Stimulated activated CD8-positive, alpha-beta memory T cell treated with anti-CD3 and anti-CD28 coated beads, Interleukin-7, amount 100 ng/mL, for 48 hours (primary cell): ENCODE measurements at places on chromosomes 1 and 21.

DNA sequence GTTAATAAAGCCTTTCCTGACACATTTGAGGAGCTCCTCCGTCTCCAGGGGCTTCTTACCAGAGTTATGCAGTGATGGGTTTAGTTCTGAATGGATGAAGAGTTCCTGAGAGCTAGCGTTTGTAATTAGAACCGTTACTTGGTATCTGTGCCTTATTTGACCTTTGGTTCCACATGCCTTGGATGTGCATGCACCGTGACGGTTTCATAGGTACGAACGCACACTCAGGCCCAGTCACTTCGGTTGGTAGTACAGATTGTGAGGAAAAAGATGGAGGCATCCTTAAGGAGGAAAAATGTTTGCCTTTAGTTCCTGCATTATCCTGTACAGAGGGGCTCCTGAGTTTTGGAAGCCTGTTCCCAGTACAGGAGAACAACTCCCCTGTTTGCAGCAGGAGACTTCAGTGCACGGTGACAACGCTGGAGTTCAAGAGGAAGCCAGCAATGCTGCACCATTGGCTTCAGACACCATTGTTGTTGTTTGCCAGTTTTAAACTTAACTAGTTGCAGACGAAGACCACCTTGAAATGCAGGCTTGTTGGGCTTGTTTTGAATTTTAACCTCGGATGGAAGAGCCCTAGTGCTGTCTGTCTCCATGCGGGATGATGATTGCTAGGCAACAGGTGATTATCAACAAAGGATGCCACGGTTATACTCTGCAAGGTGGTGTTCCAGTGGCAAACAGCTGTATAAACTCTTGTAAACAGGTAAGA is 8.2 kb downstream of the RBM15 start:
- no peak for DNase-seq

DNA sequence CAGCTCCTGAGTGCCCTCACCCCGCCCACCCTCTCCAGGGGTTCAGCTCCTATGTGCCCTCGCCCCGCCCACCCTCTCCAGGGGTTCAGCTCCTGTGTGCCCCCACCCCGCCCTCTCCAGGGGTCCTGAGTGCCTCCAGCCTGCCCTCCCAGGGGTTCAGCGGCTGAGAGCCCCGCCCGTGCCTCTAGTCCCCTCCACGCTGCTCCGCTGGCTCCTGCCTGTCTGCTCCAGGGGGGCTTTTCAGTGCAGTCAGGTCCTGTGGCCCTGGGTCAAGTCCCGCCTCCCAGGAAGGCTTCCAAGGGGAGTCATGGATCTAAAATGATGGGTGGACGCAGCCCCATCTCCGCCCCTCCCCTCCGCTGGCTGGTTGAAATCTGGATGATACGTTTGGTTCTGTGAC is 33.8 kb downstream of the SLX9 start:
- no peak for DNase-seq

DNA sequence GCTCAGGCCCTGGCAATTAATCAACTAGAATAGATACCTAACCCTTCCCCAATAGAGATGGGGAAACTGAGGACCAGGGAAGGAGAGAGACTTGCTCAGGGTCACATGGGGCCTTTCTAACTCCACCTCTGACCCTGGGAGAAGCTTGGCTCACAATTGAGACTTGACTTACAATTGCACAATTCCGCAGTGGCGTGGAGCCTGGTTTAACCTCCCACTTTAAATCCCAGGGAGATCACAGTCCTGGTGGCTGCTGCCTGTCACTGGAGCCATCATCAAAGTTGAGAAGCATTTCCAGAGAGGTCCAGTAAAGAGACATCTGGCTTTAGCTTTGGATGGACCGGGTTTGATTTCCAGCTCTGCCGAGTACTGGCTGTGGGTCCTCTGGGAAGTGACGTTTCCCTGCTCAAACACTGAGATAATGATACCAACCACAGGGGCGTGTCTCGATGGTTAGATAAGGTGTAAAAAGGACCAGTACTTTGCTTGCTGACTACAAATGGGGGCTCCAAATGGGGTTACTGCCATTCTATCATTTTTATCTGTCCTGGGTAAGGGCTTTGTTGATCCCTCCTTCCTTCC is 39.3 kb downstream of the TRIM62 start:
- no peak for DNase-seq

DNA sequence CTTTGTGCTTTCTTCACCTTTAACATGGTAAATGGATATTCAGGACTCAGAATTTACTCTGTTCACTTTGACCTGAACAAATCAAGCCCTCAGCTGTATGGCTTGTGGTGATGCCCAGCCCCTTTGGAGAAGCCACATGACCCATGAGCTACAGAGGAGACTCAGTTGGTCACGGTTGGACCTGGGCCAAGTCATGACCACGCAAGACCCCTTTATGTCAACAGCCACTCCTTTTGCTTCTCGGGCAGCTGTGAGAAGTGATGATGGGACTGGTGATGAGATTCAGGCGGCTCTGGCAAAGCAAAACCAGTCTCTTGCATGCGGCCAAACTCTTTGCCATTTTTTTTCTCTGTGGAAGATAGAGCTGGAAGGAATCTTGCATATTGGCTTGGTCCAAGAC is 96.5 kb upstream of the AJAP1 start:
- DNase-seq = no peak

GRCh38 chr1:111454859-111455641 is 5.8 kb downstream of the ATP5PB start:
- DNase-seq = no peak

- DNase-seq = peak; percentile 41
These were observed 12.7 kb upstream of the C1orf167 start for GRCh38 chr1:11749203-11749689.

GRCh38 chr1:77446841-77447555 is 165.2 kb downstream of the AK5 start:
- no peak for DNase-seq

GRCh38 chr1:17700945-17701810 is 54.0 kb upstream of the ACTL8 start:
- DNase-seq = no peak

GRCh38 chr1:89876463-89876862 is 55.6 kb downstream of the LRRC8D start:
- no peak for DNase-seq

- DNase-seq = no peak
These were observed 128.0 kb downstream of the HMCN1 start for GRCh38 chr1:185862235-185862634.

GRCh38 chr1:206770531-206771337 is at the start of gene IL19:
IL19 (plus strand) TSS chr1:206770773; CDS start chr1:206836663, 65,890 bp downstream.
- DNase-seq = no peak

- no peak for DNase-seq
These were observed 364.2 kb upstream of the ST6GALNAC5 start for GRCh38 chr1:76503100-76503499.

- DNase-seq = no peak
These were observed 107.2 kb upstream of the VAV3 start for GRCh38 chr1:108072212-108072611.

- DNase-seq = no peak
These were observed 31.1 kb downstream of the CD160 start for GRCh38 chr1:145750426-145750825.

DNA sequence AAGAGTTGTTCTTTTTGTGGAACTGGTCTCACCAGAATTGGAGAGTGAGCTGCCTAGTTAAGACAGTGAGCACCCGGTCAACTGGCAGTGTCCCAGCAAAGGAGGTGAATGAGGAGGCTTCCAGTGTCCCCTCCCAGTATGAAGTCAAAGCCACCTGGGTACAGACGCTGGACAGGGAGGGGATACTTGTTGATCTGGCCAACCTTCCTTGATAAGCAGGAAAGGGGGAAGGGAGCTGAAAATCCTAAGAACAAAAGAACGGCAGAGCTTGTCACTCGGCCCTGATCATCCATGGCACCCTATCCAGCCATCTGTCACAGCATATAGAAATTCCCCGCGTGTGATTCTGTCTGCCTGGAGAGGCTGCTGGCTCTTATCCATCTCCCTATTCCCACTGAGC is 91.5 kb downstream of the SSBP3 start:
- DNase-seq = no peak

DNA sequence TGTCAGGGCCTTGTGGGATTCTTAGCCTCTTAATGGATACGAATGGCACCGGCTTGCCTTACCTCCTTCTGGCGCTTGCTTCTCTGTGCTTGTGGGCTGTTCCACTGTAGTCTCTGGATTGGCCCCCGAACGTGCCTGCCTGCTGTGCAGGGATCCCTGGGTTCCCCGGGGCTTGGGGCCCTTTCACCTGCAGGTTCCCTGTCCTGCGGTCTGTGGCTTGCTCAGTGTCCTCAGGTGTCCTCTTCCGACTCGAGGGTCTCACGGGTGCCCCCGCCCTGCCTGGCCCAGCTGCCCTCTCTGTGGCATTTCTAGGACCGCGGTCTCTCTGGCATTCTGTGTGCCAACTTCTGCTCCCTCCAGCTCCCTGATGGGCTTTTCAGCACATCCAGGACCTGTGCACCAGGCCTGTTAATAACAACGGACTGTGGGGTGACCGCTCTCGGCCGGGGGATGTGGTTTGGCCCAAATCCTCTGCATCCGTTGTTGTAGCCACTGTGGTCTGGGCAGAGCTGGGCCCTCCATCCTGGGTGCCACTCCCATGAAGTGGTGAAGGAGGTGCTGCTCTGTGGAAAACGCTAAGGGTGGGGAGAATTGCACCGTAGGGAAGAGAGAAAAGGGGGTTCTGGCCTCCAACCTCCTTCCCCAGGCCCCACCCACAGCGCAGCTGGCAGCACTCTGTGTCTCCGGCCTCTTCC is 12.4 kb downstream of the COL18A1 start:
- DNase-seq = no peak

DNA sequence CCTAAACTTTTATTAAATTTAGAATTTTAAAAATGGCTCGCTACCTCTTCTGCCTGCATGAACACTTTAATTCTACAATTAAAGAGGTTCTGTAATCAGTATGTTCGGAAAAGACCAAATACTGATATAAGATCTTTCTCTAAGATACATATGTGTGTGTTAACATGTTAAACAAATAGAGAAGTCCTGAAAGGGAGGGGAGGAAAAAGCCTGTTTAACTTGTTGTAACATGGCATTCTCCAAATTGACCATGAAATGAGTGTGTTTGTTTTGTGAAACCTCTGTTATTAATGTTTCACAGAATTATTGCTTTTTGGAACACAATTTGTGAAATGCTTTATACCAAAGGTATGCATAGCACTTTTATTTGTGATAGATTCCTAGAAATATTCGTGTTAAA is 77.0 kb downstream of the MARK1 start:
- DNase-seq = no peak

- DNase-seq = no peak
These were observed 111.3 kb downstream of the TGFBR3 start for GRCh38 chr1:91774520-91775203.

DNA sequence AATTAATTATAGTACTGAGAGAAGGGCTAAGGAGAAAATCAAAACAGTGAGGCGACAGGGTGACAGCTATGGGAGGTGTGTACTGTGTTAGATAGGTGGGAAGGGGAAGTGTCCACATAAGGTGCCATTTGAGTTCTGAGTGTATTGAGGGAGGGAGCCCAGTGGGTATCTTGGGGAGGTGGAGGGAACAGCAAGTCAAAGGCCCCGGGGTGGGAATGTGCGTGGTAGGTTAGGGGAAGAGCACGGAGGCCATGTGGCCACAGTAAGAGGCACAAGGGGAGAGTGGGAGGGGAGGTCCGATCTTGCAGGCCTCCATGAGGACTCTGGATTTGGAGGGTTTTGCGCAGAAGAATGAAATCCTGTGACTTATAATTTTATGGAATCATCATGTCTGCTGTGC is 3.0 kb upstream of the XKR8 start:
- no peak for DNase-seq

DNA sequence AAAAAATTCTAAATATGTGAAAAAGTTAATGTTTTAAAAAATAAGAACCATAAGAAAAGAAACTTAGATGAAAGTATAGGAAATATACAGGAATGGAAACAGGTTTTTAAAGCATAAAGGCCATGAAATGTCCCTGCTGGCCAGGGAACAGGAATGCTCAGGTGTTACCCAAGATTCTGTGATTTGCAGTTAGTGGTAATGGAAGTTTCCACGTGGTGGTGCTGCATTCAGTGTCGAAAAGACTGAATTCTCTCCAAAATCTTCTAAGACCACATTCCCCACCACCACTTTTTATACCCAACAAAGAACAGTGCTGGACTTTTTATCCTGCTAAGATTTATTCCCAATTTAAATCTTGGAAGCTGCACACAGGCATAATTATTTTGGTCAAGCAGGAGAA is 126.2 kb downstream of the PRRX1 start:
- no peak for DNase-seq

- no peak for DNase-seq
These were observed 8.8 kb upstream of the JAK1 start for GRCh38 chr1:64975127-64975526.

DNA sequence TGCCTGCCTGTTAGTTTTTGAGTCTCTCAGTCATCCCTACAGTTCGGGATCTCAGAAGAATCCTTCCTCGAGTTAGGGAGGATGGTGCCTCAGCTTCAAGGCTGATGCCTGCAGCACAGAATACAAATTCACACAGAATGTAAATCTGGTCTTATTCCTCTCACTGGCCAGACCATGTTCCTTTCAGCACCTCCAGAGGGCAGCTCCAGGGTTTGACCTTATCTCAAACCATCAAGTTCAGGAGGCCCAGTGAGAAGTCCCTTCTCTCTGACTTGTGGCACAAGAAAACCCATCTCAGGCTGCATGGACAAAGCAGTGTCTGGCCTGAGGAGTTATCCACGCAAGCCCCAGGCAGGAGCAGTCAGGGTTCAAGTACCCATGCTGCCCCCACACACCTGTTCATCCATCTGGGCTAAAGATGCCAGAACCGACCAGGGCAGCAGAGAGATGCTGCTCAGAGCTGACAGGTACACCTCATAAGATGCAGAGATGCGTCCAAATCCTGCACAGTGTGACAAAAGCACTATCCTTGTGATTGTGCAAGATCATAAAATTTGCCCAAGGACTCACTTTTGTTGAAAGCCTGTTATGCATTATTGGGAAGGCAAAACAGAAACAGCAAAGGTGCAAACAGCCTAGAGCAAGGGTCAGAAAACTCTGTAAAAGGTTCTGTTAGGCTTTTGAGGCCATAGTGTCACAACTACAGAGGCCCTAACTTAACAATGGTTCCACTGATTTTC is 49.8 kb downstream of the BCAR3 start:
- no peak for DNase-seq

DNA sequence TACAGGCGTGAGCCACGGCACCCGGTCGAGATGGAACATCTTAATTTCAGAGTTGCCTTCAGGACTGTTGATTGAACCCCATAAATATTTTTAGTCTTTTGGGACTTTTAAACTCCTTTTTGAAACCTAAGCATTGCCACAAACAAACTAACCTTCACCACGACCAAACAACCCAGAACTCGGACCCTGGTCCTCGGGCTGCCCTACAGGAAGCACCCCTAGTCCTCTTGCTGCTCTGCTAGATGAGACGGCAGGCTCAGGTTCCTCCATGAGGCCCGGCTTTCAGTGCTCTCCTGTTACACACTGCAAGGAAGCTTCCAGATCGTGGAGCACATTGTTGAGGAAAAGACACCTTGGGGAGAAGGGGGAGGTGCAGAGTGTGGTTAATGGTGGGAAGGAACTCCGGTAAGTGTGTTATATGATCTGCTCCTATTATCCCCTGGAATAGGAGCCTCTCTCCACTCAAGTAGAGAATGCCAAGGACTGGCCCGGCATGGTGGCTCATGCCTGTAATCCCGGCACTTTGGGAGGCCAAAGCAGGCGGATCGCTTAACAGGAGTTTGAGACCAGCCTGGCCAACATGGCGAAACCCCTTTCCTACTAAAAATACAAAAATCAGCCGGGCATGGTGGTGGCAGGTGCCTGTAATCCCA is 5.7 kb downstream of the EPHX1 start:
- DNase-seq = no peak

- DNase-seq = no peak
These were observed 12.5 kb downstream of the TMPRSS3 start for GRCh38 chr21:42383331-42383730.
